ENCODE measurements at places on chromosomes 1 and 21. TPM values are rescaled to one million over a fixed set of nuclear protein-coding genes. Genes with fewer than 3 reads are reported as not detected.

The LYST gene
- 31.8 TPM for total RNA-seq

The RNF186 gene
- total RNA-seq = not detected

The FAM78B gene
- total RNA-seq = 2.0 TPM

DNA sequence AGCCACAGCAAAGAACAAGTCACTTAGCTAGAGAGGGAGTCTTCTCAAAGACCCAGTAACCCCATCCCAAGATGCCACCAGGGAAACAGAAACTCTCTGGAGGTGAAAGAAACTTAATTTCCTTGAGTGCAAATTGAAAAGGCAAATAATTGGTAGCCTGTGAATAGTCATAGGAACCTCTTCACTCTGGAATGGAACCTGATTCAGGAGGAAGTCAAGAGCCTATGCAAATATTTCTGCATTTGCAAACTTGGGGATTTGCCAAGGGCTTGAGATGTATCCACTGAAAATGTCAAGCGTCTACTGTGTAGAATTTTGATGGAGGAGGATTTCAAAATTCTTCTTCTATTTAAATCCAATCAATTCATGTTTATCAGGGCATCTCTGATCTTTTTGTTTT lies 5.7 kb downstream of the HIVEP3 start:
- DNase-seq = no peak

- no peak for DNase-seq
Measured at GRCh38 chr21:25862112-25862511, 127.3 kb downstream of the GABPA start.

DNA sequence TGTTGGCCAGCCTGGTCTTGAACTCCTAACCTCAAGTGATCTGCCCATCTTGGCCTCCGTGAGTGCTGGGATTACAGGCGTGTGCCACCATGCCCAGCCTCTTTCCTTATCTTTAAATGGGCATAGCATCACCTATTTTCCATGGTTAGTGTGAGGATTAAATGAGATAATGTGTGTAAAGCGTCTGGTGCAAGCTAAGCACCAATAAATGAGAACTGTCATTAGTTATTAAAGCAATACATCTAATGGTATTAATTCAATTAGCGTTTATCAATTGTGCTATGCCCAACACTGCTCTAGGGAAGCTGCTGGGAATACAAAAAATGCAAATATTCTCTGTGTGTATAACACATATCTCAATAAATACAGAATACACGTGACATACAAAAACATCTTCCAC lies 10.0 kb downstream of the EXOC8 start:
- DNase-seq = no peak

- DNase-seq = no peak
Measured at GRCh38 chr1:4219111-4219510, 319.0 kb upstream of the C1orf174 start.

- DNase-seq = no peak
Measured at GRCh38 chr1:183245357-183245756, 59.3 kb downstream of the LAMC2 start.

DNA sequence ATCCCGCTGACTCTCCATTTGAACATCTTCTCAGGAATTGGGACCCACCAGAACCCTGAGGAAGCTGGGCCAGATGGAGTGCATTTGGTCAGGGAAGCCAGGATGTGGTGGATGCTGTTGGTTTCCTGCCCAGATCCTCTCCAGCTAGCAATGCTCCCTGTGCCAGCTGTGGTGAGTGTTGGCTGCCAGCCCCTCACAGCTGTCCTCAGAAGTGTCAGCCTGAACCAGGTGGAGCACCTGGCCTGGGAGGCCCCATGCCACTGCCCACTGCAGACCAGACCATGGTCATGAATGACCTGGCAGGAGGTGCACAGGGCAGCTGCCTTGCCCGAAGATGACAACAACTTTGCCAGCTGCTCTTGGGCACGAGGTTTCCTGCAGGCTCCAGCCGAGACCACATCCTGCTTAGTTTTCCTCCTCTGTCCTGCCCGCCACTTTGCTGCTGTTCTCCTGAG lies 54.4 kb downstream of the PRSS38 start:
- DNase-seq = no peak

DNA sequence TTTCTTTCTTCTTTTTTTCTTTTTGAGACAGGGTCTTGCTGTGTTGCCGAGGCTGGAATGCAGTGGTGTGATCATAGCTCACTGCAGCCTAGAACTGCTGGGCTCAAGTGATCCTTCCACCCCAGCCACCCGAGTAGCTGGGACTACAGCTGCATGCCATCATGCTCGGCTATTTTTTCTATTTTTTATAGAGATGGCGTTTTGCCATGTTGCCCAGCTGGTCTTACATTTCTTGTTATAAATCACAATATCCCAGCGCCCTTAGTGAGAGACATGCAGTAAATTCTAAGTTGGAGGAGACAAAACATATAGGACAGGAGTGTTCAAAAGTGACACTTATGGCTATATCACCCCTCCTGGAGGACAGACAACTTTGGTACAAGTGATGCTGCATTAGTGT lies 31.3 kb upstream of the ACTN2 start:
- DNase-seq = no peak

DNA sequence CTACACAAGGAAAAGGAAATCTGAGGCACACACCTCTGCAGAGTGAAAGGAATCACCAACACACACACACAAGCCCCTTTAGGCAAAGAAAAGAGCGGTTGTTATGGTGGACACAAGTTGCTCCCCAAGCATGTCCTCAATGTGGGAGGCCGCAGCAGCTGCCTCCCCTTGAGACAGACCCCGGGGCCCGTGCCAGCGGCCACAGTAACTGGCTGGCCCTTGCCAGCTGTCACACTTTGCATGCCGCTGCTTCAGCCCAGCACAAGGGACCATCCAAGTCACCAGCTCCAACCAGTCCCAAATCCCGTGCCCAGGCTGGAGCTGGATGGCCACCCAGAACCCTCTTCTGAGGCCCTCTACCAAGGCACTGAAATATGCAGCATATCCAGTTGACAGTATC lies 2.9 kb upstream of the OLIG1 start:
- DNase-seq = no peak

DNA sequence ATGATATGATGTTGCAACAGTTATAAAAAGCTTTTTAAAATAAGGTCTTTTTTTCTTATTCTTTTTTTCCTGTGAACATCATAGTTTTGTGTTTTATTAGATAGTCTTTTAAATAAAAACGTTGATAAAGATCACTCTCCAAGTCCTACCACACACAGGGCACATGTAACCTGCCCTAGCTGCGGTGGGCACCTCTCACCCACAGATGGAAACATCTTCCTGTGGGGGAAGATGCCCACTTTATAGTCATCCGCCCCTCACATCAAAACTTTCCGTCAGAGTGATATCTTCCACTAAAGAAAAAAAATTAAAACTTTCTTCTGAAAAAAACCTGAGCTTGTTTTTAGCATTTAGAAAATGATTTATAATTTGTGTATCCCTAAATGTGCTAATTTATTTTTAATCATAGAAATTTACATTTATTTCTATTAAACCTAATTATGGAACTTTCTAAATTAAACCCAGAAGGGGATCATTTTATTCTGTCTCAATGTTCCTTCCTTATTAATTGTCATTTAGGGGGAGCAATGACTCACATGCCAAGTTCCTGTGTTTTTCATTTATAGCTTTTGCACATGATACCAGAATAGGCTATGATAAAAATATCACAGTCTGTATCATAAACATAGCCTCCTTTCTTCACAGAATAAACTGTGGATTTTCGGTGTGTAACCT lies 24.7 kb downstream of the TNFRSF9 start:
- DNase-seq = no peak

GRCh38 chr1:172724765-172725613 lies 66.1 kb downstream of the FASLG start:
- DNase-seq = no peak

- DNase-seq = no peak
Measured at GRCh38 chr1:206430031-206430983, 40.0 kb upstream of the IKBKE start.

Measured in sigmoid colon (tissue), 7 donors.